ENCODE measurements at places on chromosomes 7 and 10.

DNA sequence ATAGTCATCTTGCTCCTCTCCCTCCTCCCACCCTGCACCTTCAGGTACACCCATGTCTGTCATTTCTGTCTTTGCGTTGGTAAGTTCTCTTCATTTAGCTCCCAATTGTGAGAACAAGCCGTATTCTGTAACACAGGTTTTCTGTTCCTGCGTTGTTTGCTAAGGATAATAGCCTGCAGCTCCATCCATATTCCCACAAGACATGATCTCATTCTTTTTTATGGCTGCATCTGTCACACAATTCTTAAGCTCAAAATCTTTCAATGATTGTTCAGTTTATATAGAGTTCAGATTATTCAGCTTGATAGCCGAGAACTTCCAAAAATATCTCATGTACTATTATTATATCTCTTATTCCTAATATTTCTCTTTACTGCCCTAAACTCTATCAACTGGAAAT lies 16.0 kb upstream of the TMEM168 start:
- no peak for DNase-seq

GRCh38 chr10:83908506-83908905 lies 230.8 kb upstream of the GHITM start:
- no peak for DNase-seq

GRCh38 chr10:11823122-11823988 lies at the start of gene PROSER2:
TSS of gene PROSER2 (plus strand) at chr10:11823356. CDS start at chr10:11852078, 28,722 bp downstream.
- DNase-seq: no peak

- DNase-seq: no peak
Measured at GRCh38 chr7:24980534-24981170, 674 bp upstream of the OSBPL3 start.

- no peak for DNase-seq
Measured at GRCh38 chr10:78871796-78872195, 197.0 kb upstream of the ZMIZ1 start.

DNA sequence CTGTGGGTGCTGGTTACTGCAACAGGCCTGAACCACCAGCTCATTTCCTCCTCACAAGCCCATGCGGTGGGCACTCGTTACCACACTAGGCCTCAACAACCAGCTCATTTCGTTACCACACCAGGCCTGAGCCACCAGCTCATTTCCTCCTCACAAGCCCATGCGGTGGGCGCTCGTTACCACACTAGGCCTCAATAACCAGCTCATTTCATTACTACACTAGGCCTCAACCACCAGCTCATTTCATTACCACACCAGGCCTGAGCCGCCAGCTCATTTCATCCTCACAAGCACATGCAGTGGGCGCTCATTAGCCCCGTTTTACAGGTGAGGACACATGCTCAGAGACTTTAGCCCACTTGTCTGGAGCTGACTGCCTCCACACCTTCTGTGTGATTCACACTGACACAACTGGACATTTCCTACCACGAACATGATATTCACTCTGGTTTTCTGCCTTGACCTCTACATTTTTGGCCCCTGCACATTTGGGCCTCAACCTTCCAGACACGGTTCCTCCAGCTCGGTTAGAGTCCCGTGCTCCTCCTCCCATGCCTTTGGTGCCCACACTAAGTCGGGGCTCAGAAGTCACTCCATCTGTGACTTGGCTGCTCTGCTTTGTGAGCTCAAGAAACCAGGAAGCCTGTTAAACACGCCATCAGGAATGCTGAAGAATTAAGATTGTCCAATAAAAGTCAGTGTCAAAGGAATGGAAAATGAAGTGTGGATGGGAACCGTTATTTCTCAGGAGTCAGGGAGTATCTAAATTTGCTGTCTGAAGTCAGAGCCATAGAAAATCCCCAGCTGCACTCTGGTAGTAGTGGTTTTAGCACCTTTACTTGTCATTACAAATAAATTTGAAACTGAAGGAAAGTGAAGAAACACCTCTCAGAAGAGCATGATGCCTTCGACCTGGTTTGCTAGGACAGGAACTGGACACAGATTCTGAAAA lies 55.8 kb upstream of the LANCL2 start:
- DNase-seq: no peak

- no peak for DNase-seq
Measured at GRCh38 chr7:129462420-129462819, 28.2 kb downstream of the STRIP2 start.

DNA sequence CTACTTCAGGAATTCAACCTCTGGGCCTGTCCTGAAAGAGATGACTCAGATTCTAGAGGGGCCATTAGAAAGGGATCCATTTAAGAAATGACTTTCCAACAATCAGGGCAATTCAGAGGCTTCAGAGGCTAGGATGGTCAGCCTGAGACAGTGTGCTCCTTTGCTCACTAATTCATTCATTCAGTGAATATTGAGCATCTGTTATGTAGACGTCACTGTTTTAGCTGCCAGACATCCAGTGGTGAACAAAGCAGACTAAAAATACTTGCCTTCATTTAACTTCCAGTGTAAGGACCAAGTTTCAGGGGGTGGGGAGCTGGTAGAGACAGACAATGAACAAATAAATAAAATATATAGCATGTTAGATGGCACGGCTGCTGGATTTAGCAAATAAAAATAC lies 1.6 kb downstream of the KIAA1217 start:
- no peak for DNase-seq

DNA sequence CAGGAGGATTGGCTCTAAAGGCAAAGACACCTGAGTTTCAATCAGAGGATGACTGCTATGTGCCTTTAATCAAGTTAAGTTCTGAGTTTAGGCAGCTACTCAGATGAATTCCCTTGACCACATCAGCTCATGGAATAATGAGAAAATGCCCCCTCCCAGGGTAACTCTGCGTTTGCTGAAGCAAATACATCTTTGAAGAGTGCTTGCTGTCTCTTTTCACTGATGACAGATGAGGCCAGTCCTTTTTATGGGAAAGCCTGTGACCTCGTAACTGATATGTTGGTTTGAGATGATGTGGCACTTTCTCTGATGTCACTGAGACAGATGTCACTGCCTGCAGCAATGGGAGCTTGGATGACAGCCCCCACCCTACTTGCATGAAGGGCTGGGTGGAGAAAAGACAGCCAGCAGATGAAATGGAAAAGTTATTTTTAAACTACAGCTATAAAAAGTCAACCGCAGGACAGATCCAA lies 43.7 kb upstream of the DGKI start:
- no peak for DNase-seq

- no peak for DNase-seq
Measured at GRCh38 chr7:119900996-119901672, 371.8 kb upstream of the KCND2 start.

GRCh38 chr10:96267234-96267705 lies 4.1 kb downstream of the BLNK start:
- DNase-seq: no peak
